ENCODE measurements at places on chromosomes 11 and 22.

DNA sequence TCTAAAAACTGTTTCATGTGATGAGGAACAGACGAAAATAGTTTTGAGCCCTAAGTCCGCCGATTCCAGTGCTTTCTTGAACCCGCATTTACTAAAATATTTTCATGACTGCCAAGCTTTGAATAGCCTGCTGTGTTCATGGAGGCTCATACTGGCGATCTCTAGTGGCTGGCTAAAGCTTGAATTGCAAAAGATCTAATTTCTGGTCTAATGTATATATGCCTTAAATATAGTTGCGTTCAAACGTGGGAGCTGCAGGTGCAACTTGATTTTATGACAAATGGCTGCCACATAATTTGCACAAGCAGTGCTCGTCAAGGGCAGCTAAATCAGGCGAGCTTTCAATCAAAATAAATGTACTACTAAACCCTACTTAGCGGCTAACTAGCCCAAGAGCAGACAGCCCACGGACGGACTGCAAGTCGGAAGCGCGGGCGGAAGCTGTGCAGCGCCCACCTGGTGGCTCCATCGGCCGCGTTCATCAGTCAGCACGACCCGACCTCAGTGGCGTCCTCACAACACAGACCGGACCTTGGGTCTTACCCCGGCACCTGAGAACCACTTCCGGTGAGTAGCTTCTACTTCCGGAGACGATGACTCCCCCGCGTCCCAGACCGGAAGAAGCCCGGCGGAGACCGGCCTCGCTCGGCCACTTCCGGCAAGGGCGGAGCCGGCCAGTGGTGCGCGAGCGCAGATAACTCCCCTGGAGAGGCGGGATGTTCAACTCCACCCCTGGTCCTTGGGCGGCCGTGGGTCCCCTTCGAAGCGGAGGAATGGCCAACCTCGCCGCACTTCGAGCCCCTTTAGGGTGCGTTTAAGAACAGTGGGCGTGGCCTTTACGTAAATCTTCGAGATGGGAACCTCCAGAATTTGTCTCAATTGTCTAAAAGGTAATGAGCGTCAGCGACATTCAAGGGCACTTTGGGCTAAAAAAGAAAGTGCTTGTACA lies 6.1 kb downstream of the RPL27A start:
- DNase-seq = peak; percentile 52

DNA sequence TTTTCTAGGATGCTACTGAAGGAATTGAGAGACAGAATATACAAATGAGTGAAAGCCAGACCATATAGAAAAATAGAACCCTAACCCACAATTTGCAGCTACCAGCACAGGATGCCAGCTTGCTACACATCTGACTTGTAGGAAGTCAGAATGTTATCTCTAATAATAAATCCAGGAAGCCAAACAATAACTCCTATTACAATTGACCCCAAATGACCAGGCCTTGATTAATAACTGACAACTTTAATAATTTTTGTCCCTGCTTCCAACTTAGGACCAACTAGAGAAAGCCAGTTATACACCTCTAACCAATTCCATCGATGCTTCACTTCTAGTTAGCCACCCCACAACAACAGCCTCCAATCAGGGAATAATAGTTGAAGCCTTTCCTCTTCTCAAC lies 193.4 kb downstream of the CASP12 start:
- DNase-seq = no peak

GRCh38 chr11:104866815-104867214 lies 31.4 kb downstream of the CASP12 start:
- DNase-seq = no peak

- DNase-seq = no peak
These were observed 156.8 kb downstream of the C11orf91 start for GRCh38 chr11:33543823-33544222.

- DNase-seq = no peak
These were observed 112.2 kb downstream of the NECTIN1 start for GRCh38 chr11:119616586-119617339.

DNA sequence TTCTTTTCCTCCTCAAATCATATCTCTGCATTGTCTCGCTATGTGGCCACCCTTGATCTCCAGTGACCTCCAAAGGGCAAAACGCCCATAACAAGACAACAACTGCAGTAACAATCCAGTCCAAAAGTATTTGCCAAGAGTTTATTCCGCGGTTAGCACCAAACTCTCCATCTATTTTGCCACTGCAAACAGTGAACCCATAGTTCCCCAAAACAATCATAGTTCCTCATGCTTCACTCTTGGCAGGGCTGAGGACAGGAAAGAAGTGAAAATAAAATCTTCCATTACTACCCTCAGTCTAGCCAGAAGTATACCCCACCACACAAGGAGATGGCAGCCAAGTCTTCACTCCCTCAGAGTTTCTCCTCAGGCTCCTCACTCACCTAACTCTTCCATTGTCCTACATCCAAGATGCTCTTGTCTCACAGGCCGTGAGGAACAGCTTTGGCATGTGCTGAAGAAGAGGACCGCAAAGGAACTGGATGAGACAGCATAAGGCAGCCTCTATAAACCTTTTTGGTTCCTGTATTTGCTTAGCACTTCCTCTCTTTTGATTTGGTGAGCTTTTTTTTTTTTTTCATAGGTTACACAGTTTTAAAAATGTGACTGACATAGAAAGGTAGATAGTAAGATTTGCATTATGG lies at the start of gene LPXN:
TSS of gene LPXN (minus strand) at position 480 of the 644 bp plus-strand sequence. CDS start at position 396, 84 bp downstream.
- peak; percentile 37 for DNase-seq
